ENCODE measurements at places on chromosomes 13 and 19.

- no peak for DNase-seq
Measured at GRCh38 chr13:21717817-21718216, 46.9 kb downstream of the FGF9 start.

GRCh38 chr13:47588676-47589075, 412.4 kb downstream of the SUCLA2 start:
- DNase-seq, result no peak

GRCh38 chr19:5001615-5002014, 32.7 kb downstream of the KDM4B start:
- DNase-seq, result peak; percentile 15

DNA sequence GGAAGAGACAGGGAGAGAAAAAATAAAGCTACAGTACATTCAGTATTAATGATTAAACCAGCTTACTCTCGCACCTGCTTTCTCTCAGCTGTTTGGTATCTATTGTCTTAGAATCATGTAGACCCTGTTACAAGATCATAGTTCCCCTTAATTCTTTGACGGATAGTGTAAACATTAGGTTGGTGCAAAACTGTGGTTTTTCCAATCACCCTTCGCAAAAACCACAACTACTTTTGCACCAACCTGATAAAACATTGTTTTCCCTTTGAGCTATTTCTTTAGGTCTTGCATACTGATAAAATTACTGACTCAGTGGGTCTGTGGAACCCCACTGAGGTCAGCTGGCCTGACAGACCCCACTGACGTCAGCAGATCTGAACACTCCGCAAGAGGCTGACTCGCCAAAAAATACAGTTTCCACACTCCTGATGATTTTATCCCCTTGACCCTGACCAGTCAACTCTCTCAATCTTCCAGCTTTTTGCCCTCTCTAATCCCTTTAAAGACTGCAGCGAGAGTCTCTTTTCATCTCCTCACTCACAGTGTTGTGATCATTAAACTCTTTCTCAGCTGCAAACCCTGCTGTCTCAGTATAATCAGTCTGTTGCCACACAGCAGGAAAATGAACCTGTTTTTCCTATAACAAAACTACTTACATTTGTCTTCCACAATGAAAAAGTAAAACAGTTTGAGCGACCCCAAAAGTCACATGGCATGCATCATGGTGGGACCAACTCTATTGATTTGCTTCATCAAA, 123.9 kb downstream of the SLITRK6 start:
- no peak for DNase-seq

DNA sequence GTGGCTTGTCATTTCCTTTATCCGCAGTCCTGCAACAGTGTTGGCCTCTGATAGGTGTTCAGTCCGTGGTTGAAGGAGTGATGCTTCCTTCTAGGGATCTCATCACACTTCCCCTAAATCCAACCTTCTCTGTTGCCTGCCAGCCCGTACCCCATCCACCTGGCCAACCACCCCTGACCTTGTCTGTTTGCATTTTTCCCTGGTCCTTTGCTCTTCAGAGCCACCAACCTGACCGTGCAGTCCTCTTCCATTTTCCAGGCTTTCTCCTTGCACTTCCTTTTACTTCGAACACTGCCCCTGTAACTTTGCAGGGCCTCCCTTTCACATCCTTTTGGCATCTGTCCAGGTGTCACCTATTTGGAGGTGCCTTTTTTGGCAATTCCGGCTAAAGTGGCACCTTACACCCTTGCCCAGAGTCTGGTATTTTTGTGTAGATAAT, 696 bp downstream of the ZNF460 start:
- no peak for DNase-seq

DNA sequence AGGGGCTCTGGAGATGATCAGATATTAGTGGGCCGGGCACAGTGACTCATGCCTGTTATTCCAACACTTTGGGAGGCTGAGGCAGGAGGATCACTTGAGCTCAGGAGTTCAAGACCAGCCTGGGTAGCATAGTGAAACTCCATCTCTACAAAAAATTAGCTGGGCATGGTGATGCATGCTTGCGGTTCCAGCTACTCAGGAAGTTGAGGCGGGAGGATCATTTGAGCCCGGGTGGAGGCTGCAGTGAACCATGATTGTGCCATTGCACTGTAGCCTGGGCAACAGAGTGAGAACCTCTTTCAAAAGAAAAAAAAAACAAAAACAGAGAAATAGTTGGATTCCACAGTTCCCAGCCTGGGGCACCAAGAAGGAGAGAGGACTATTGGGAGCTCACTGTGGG, 17.9 kb upstream of the SHFL start:
- DNase-seq, result no peak

DNA sequence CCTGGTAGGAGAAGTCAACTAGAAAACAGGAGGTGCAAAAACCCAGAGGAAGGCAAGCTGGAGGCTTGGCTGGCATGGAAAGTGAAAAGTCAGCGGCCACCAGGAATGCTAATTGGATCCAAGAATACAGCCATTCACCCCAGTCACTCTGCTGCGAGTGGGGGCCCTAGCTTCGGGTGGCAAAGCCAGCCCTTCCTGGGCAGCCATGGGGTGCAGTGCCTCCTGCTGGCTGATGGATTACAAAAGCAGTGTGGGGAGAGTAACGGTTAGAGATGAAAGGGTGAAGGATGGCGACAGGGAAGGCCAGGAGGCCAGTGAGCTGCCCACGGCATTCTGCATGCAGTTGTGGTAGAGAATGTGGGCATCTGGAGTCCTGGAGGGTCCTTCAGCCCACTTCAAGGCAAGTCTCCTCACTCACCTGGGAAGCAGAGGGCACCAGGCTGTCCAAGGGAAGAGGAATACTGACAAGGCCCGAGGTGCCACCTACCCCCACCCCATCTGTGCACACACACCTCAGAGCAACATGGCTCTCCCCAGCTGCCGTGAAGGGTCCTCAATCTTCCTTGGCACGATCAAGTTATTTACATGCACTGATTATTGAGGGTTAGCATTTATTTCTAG, 20.3 kb upstream of the EPHX3 start:
- no peak for DNase-seq

DNA sequence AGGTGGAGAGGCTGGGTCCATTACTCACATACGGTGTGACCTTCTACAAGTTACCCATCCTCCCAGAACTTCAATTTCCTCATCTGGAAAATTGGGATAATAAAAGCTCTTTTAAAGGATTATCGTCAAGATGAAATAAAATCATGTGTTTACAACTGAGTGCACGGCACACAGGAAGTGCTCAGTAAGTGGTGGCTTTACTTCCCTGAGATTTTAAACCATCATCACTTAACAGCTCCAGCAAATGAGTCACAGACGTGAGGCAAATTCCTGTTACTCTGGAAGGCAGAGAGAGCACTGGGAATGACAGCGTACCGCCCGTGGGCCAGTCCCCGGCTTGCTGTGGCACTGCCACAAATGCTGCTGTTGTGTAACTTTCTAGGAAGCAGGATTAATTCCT, 64.1 kb downstream of the MRPL57 start:
- DNase-seq, result no peak

DNA sequence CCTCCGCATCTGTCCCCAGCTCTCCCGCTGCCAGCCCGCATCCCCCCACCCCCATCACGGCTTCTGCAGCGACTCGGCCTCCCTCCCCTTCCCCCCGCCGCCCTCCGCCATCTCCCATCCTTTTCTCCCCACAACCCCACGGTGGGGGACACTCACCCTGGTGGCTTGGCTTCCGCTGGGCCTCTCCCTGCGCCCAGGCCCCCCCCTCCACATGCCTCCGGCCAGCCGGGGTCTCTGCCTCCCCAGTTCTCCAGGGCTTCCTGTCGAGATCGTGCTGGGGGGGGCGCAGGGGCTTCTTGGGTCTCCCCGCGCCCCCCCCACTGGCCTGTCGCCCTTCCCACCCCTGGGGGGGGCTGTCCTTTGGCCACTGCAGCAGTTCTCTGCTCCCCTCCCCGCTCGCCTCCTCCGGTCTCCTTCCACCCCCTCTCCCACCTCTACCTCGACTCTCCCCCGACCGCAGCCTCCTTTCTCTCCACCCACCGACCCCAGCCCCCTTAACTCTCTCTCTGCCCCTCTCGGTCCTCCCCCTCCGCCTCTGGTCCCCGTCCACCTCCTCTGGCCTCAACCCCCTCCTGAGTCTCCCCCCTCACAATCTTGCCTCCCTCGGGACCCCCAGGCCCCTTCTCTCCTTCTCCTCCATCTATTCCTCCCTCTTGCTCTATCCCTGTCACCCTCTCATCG, 17.1 kb downstream of the LRRC4B start:
- DNase-seq, result no peak

DNA sequence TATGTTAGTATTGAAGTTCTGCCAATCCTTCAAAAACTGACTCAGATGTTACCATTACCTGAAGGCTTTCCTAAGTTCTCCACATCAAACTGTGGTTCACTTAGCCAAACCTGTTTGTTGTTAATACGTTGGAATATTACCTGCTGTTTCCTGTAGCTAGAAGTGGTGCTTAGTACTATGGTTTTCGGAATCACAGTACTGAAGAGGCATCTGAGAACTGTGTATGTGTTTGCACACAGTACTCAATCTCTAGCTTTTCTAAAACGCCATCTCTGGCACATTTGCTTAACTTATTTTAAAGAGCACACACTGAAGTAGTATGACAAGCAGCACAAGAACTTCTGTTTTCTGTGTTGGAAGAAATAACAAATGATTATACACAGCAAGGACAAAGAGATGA, 248.2 kb downstream of the SHISA2 start:
- DNase-seq, result no peak

- no peak for DNase-seq
Measured at GRCh38 chr19:16497042-16497441, 848 bp downstream of the C19orf44 start.

DNA sequence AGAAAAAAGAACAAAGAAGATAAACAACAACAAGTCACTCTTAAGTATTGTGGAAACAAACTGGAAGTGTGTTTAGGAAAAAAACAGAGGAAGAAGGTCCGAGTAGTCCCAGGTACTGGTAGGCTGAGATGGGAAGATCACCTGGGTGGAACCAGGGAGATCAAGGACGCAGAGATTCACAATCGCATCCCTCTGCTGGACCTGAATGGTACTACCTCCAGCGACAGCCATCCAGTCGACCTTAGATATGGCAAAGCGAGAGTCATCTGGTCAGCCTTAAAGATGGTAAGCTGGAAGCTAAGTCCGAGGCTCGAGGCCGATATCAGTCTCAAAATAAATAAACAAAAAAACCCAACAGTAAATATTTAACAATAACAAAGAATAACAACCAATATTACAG, 44.9 kb upstream of the ZNF91 start:
- DNase-seq, result no peak

GRCh38 chr13:111217641-111218040, 102.5 kb downstream of the ARHGEF7 start:
- DNase-seq, result no peak

DNA sequence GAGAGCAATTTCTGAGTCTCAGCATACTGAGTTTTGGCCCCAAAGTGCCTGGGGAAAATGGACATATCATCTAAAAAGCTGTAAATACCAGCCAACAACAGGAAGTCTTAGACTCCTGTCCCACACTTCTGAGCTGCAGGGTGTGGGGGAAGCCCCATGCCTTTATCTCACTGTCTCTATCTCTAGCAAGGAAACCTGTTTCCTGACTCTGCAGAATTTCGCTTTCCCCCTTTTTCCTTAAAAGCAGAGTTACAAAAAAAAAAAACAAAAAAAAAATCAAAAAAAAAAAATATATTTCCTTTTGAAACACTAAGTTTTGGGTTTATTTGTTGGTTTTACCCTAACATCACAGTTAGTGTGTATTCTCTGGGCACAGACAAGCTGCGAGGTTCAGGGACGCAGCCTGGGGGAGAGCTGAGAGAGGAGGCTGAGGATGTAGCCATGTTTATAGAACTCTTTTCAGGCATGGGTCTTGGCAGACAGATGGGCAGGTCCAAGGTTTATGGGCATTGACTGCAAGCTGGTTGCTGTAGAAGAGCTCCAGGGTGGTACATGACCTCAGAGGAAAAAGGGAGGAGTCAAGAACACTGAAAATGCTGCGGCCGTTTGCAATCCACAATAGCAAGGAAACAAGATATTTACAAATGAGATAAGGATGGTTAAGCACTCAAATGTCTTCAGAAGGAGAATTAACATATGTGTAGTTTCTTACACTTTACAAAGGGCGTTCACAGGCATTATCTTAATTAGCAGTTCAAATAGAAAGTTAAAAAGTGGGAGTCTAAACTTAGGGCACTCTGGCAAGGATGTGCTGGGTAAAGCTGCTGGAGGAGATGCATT, 4.9 kb downstream of the MBNL2 start:
- DNase-seq, result no peak

DNA sequence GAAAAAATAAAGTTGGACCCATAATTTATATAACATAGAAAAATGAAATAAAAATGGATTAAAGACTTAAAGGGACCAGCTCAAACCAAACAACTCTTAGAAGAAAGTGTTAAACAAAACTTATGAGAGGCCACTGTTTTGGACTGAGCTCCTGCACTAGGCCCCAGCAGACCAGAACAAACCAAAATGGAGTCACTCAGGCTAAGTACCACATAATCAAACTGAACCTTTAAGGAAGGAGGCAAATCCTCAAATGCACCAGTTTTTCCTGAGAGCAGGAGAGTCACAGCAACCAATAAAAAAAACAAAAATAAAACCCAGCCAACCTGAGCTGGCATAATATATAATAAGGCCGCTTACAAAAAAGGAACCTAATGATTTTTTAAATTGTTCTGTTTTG, 10.3 kb upstream of the OR10H1 start:
- no peak for DNase-seq

DNA sequence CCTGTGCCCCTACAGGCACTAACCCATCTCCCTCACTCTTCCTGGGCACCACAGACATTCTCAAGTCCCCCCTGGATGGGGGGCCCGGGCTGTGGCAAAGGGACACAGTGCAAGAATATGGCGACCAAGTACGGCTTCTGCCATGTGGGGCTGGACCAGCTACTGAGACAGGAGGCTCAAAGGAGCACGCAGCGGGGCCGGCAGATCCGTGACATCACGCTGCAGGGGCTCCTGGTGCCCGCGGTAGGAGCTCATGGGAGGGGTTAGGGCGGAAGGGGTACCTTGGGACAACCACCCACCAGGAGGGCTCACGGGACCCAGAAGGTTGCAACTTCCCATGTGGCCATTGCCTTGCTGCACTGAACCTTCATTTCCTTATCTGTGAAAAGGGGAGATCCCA, 3.3 kb upstream of the GTF2F1 start:
- DNase-seq, result no peak

DNA sequence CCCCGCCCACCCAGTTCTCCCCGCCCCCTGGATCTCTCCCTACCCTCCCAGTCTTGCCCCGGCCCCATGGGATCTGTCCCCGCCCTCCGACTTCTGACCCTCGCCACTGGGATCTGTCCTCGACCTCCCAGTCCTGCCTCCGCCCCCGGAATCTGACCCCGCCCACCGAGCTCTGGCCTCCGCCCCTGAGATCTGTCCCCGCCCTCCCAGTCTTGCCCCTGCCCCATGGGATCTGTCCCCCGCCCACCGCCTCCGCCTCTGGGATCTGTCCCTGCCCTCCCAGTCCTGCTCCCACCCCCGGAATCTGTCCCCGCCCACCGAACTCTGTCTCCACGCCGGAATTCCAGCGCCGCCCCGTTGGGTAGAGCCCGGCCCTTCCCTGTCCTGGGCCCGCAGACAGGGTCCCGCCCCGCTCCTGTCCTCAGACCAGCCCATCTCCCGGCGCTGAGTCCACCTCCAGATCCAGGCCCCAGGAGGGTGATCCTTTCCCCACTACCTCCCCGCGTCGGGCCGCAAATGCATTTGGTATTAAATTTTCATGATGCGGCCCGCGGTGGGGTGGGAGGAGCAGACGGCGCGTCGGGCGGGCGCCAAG, 1.5 kb upstream of the SLC17A7 start:
- peak; percentile 13 for DNase-seq

All from stimulated activated CD4-positive, alpha-beta T cell treated with anti-CD3 and anti-CD28 coated beads, TNF-alpha, amount 100 ng/mL, for 24 hours (primary cell).